Breast epithelium (tissue), 4 donors: ENCODE measurements at places on chromosomes 7 and 10. TPM values are rescaled to one million over a fixed set of nuclear protein-coding genes. Genes with fewer than 3 reads are reported as not detected.

The RARRES2 gene
- 297 TPM for total RNA-seq

DNA sequence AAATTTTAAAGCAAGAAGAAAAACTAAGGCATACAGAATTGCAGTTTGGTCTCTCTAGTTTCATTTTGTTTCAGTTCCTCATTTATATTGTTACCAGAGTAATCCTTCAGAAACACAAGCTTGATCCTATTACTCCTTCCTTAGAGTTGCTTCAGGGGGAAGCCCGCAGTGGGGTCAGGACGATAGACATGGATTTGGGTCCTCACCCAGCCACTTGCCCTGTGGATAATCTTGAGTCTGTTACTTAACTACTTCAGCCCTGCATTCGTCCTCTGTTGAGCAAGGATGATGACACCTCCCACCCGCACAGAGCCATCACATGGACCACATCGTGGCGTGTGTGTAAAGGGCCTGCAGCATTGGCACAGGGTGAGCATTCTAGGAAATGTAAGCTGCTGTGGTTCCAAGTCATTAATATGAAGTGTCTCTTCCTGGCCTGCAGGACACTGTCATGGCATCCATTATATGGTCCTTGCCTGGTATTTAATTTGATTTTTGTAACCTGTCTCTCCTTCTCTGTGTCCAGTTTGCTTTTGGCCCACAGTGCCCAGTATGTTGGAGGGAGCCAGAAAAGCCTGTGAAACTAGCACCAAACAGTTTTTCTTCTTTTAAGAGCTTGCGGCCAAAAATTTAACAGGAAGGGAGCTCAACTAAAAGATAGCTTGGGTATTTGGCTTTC lies 111.2 kb downstream of the EEPD1 start:
- H3K4me1 ChIP-seq = no peaks in the 10 kb centered on the region
- no peak overlapping the region for H3K4me3 ChIP-seq
- no peak for DNase-seq

The LGI1 gene
- not detected for total RNA-seq

GRCh38 chr7:39269034-39269433 lies 291.3 kb downstream of the POU6F2 start:
- no peak for DNase-seq
- no peak overlapping the region for H3K4me3 ChIP-seq
- no peak overlapping the region for H3K27ac ChIP-seq
- no peaks in the 10 kb centered on the region for H3K36me3 ChIP-seq

The MPP7 gene
- 20.3 TPM for total RNA-seq

The ACSM6 gene
- not detected for total RNA-seq

DNA sequence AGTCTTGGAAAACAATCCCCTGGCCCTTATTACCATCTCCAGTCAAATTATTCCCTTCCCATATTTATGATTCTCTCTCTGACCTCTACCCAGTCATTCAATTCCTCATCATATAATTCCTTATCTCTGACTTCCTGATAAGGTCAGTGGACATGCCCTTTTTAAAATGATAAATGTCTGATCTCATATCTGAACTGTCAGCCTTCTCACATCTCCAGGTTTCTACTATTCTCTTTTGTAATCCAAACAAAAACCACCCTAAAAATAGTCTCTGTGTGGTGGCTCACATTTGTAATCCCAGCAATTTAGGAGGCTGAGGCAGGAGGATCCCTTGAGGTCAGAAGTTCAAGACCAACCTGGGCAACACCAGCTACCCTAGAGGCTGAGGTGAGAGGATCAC lies 11.9 kb downstream of the GSDME start:
- H3K27ac ChIP-seq = no peak overlapping the region
- H3K4me3 ChIP-seq = no peak overlapping the region
- H3K4me1 ChIP-seq = no peaks in the 10 kb centered on the region
- H3K27me3 ChIP-seq = no peaks in the 10 kb centered on the region
- H3K36me3 ChIP-seq = no peaks in the 10 kb centered on the region
